ENCODE measurements at places on chromosomes 2 and 18.
A peak's percentile ranks its signal among the peaks of the same experiment; 100 is the strongest.

GRCh38 chr2:19361325-19361990, 3.0 kb upstream of the OSR1 start:
- DNase-seq: no peak

DNA sequence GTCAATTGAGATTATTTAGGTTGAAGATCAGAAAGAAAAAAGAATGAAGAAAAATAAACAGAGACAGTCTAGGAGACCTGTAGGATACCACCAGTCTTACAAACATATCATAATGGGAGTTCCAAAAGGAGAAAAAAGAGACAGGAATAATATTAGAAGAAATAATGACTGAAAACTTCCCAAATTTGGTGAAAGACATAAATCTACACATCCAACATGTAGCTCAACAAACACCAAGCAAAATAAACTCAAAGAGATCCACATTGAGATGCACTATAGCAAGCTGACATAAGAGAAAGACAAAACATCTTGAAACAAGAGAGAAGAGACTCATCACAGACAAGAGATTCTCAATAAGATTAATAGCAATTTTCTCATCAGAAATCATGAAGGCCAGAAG, 274.0 kb downstream of the TFCP2L1 start:
- no peak for DNase-seq

DNA sequence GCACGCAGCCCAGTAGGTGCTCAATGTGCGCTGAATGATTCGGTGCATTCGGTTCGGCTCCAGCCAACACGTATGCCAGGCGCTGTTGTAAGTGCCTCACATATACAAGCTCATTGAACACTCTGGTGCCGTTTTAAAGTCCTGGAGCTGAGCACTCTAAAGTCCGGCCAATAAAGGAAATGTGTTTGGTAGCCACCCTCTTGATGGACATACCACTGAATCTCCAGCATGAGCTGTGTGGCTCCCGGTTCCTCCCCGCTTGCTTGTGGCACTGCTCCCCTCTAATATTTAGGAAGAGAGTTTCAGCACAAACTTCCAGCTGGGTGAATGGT, 112.1 kb downstream of the MCFD2 start:
- no peak for DNase-seq

GRCh38 chr2:36530178-36530982, 67.6 kb downstream of the FEZ2 start:
- no peak for DNase-seq

- DNase-seq: no peak
These were observed 66.5 kb downstream of the VWC2L start for GRCh38 chr2:214477305-214477704.

DNA sequence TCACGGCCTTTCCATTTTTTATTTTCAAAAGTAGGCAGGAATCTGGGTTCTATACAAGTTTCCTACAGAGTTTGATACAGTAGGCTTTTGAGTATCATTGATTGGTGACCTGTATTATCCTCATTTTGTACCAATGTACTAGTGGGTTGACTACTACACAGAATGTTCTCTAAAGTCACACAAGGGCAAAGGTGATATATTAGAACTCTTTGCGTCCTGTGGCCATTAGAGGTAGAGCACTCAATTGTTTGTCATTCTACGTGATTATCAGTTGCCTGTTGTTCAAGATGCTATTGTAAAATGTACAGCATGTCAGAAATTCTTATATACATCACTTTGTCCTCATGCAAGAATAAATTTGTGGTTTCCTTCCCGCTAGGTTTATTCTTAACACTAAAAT, 24.8 kb downstream of the WDR75 start:
- no peak for DNase-seq

- no peak for DNase-seq
These were observed 178.1 kb downstream of the IKZF2 start for GRCh38 chr2:212973347-212973746.

DNA sequence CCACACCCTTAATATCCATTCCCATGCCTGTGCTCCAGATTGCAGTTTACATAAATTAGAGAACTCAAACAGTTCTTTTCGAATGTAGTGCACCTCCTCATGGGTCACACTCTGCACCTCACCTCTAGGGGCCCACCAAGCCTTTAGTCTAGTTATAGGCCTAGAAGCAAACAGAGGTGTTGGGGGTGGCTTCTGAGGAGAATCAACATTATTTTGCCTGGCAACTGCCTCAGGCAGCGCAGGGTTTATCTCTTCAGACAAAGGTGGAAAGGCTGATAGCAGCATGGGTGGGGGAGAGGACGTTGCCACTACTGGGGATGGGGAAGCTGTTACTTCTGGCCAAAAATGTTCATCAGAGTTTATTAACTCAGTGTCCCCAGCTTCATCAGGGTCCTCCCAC, 5.0 kb upstream of the GYPC start:
- no peak for DNase-seq

DNA sequence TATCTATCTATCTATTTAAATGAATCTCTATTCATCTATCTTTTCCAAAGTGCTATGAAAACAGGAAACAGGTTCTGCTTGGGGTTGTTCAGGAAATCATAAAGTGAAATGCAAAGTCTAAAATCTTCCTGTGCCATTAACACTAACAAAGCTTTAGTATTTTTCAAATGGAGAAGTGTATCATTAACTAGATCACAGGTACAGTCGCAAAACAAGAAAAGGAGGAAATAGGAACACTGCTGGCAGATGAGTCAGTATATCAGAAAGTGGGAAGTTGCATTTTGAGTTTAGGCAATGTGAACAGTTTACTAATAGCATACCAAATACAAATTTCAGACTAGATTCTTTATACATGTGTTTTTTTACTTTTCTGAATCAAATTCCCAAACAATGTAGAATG, 888.5 kb upstream of the FSHR start:
- no peak for DNase-seq

GRCh38 chr2:65802298-65802942, 370.0 kb upstream of the SPRED2 start:
- no peak for DNase-seq

DNA sequence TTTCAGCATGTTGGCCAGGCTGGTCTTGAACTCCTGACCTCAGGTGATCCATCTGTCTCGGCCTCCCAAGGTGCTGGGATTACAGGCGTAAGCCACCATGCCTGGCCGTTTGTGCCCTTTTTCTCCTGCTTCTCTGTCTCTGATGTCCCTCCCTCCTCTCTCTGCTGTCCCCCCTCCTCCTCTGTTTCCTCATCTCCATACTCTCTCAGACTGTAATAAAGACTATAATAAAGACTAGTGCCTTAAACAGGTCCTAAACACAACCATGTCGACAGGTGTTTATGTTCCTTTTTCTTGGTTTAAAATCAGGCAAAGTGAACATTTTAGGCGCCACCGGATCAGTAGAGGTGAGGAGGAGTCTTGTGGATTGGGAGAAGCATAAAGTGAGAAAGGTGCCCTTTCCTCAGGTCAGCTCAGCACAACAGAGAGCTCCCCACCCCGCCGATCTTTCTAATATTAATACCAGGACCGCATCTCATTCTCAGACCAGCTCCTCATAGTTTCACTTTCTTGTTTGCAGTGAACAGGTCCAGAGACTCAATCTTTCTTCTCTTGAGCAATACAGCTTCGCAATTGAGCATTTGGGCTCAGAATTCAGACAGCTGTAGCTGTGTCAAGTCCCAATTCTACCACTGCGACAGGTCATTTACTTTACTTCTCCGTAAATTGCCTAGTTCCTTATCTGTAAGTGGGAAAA, 23.7 kb downstream of the TIMM21 start:
- no peak for DNase-seq

GRCh38 chr18:65924904-65925303, 174.1 kb downstream of the CDH7 start:
- DNase-seq: no peak

- peak; percentile 13 for DNase-seq
These were observed 46.3 kb downstream of the ITSN2 start for GRCh38 chr2:24313744-24314632.

- DNase-seq: peak; percentile 37
These were observed 197.9 kb downstream of the DSEL start for GRCh38 chr18:67318651-67319050.

DNA sequence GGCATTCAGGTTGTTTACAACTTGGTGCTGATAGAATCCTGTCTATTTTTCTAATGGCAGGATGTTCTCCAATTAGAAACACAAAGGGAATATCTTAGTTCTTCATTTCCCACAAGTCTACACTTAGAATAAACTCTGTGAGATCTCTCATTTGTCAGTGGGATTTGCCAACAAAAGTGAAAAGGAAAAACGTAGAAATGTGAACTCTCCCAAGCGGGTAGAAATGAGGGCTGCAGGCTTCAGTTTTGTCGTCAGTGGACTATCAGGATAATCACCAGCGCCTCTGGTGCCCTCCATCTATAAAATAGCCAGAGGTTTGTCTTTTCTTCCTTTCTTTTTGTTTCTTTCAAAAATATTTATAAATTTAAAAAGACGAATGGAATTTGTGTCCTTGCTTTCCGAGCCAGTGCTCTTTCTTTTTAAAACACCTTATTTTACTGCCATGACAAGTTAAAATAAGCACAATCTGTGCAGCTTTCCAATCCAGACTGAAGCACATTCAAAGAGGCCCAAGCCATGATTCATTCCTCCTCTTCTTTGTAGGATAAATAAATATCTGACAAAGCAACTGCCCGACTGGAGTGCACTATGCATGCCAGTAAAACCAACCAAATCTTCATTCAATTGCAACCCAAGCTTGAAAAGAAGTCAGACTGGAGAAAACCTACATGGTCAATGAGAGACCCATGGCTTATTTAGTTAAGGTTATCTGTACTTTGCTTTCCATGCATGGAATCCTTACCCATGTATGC, 185.8 kb downstream of the ANKRD44 start:
- DNase-seq: no peak

- DNase-seq: no peak
These were observed 154.5 kb upstream of the LRRTM1 start for GRCh38 chr2:80459028-80459427.

- no peak for DNase-seq
These were observed 9.0 kb downstream of the STEAP3 start for GRCh38 chr2:119232666-119232993.

- no peak for DNase-seq
These were observed 379.7 kb downstream of the RND3 start for GRCh38 chr2:150107816-150108215.

DNA sequence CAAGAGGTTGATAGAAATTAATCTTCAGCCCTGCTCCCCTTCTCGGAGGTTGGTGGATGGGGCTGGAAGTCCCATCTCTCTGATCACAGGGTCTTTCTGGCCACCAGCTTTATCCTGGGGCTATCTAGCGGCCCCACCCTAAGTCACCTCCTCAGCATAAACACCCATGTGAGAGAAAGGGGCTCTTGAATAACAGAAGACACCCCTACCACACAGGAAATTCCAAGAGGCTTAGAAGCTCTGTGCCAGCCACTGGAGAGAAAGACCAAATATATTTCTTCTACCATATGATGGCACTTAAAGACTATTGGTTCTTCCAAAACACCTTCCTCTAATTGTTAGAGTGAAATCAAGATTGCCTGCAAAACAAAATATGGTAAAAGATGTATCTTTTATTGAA, 219.7 kb downstream of the VAPA start:
- no peak for DNase-seq

GRCh38 chr18:33460681-33461080, 20.2 kb upstream of the CCDC178 start:
- no peak for DNase-seq

DNA sequence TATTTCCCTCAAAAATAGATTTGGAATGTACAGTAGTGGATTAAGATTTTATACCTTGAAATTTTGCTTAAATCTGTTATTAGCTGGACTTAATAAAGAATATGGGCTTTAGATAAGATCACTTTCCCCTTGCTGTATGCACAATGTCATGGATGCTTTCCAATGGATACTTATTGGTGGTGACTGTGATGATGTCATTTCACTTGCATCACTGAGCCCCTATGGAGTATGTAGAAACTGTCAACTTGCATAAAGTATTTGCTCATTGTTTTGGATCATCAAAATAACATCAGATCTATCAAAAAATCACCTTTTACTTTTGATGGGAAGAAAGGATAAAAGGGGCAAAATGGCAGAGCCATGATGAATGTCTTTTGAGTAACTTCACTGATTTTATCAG, 112.7 kb downstream of the ZEB2 start:
- no peak for DNase-seq

- no peak for DNase-seq
These were observed 65.8 kb upstream of the TLK1 start for GRCh38 chr2:171226461-171226860.

- DNase-seq: no peak
These were observed 37.1 kb downstream of the AGFG1 start for GRCh38 chr2:227509076-227509475.

- no peak for DNase-seq
These were observed 35.4 kb downstream of the FBXO11 start for GRCh38 chr2:47870641-47871540.

DNA sequence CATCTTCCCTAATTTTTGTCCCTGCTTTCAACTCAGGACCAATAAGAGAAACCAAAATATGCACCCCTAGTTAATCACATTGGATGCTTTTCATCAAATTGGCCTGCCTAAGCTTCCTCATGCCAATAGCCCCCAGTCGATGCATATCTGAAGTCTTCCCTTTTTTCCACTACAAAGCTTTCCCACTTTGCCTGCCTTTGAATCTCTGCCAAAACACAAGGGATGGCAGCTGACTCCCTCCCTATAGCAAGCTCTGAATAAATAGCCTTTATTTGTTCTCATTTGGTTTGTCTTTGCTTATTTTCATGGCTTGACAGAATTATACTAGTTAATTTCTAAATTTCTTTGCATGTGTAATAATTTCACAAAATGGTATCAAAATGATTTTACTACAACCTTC, 621.2 kb downstream of the MBD2 start:
- DNase-seq: no peak

GRCh38 chr2:207533461-207534008, 3.8 kb downstream of the CREB1 start:
- no peak for DNase-seq

GRCh38 chr18:3886575-3887322, 436.8 kb downstream of the TGIF1 start:
- no peak for DNase-seq

GRCh38 chr2:30336978-30337841, 105.9 kb downstream of the LBH start:
- no peak for DNase-seq
